ENCODE measurements at places on chromosomes 11 and 22. TPM values are rescaled to one million over a fixed set of nuclear protein-coding genes. Genes with fewer than 3 reads are reported as not detected.
A peak's percentile ranks its signal among the peaks of the same experiment; 100 is the strongest.

Gene SUSD2
- 74.3 TPM for total RNA-seq

Gene GRM5
- total RNA-seq = not detected

Gene CCDC179
- not detected for total RNA-seq

Gene TMEM126A
- total RNA-seq = 11.8 TPM

GRCh38 chr11:123047266-123047946 lies 14.5 kb downstream of the HSPA8 start:
- DNase-seq = no peak

DNA sequence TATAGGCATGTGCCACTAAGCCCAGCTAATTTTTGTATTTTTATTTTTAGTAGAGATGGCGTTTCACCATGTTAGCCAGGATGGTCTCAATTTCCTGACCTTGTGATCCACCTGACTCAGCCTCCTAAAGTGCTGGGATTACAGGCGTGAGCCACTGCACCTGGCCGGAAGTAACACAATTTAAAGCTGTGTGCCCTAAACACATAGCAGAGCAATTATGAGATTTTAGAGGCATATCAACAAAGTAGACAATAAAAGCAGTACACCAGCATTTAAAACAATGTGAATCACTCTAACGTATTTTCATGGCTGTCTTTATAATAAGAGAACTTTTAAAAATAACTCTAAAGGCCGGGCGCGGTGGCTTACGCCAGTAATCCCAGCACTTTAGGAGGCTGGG lies 42.4 kb downstream of the PRR14L start:
- DNase-seq = no peak

- peak; percentile 51 for DNase-seq
These were observed 4.8 kb upstream of the FBXO7 start for GRCh38 chr22:32469799-32470212.

DNA sequence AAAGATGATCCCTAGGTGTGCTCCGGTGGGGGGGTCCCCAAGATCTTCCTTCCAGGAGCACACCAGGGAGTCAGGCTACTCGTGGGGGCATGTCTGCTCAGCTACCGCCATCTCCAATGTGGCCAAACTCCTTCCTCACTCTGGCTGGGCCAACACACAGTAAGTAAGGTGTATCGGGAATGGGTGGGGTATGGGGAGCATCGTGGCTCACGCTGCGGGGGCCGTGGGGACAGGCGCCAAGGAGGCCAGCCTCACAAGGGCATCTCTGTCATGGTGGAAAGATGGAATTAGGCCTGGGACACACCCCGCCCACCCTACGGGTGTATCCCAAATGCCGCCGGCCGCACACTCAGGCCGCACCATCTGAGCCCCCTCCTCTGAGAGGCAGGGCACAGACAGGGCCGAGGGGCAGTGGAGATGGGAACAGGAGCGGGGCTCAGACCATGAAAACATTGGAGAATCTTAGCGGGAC lies 8.3 kb downstream of the IGF2 start:
- DNase-seq = no peak

DNA sequence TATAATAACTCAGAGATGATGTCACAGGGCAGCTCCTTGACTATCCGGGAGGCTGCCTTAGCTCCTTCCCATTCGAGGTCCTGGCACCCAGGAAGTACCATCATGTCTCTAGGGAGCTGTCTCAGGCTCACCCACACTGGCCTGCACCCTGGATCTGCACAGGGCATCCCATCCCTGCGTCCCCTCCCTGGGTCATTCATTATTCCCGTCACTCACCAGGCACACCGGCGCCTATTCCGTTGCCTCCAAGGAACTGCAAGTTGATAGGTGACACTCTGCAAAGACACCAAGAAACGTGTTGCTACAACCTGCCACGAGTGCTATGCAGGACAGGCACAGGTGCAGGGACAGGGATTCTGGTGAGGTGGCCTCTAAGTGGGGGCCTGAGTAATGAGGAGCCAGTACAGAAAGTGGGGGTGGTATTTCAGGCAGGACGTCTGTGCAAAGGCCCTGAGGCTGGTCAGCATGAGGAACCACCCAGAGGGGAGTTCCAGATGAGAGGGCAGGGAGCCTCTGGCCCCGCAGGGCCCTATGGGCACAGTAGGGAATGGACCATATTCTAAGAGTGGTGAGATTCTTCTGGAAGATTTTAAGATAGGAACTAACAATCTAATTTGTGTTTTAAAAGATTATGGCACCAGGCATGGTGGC lies 71.6 kb upstream of the SHANK2 start:
- DNase-seq = no peak

- DNase-seq = no peak
These were observed 16.8 kb downstream of the AMBRA1 start for GRCh38 chr11:46577058-46577457.

- DNase-seq = no peak
These were observed 4.0 kb downstream of the FXYD2 start for GRCh38 chr11:117820516-117820915.

GRCh38 chr11:35917676-35918075 lies 26.2 kb upstream of the LDLRAD3 start:
- DNase-seq = no peak

GRCh38 chr11:72430741-72431570 lies 3.4 kb downstream of the CLPB start:
- DNase-seq = no peak

All from lower leg skin (tissue), 4 donors.